ENCODE measurements at places on chromosomes 5 and 9.

- no peak for DNase-seq
These were observed 202.0 kb upstream of the CDH6 start for GRCh38 chr5:30991462-30991861.

DNA sequence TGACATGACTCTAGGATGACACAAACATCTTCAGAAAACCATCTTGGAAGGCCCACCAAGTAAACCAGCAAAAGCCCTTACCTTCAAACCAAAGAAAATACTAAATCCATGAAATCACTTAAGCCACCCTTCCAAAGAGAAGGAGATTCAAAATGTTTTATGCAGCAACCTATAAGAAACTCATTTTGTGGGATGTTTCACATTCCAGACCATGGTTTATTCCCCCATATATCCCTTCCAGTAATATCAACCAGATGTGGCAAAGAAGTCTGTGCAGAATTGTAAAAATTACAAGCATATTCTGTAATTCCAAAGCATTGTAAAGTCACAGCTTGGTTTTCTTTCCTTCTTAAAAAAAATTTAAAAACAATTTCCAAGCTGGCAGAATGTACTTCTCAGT lies 117.4 kb downstream of the SLIT3 start:
- no peak for DNase-seq

- DNase-seq = no peak
These were observed 205.3 kb upstream of the NFIL3 start for GRCh38 chr9:91628892-91629291.

DNA sequence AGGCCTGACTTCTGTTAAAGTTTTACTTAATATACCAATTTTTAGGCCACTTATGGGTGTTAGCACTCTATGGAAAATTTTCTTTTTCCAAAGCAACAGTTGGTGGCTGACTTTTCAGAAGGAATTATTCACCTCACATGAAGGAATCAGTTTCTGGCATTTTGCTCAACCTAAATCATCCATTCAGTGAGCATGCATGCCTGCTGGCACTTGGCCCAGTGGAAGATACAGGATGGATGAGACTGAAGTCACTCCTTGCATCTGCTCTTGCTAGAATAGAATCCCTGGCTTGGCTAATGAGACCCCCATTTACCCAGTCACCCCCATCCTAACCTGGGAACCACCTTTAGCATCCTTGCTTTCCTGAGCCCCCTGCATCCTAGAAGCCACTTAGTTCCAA lies 131.7 kb downstream of the WDR41 start:
- DNase-seq = no peak

- DNase-seq = no peak
These were observed 19.3 kb upstream of the SLC25A51 start for GRCh38 chr9:37923118-37923795.

- DNase-seq = no peak
These were observed 281.9 kb downstream of the NSG2 start for GRCh38 chr5:174327317-174327864.

- no peak for DNase-seq
These were observed 226.6 kb upstream of the TBCA start for GRCh38 chr5:78002690-78003089.

GRCh38 chr5:16313761-16314160 lies 134.2 kb upstream of the MARCHF11 start:
- DNase-seq = no peak

DNA sequence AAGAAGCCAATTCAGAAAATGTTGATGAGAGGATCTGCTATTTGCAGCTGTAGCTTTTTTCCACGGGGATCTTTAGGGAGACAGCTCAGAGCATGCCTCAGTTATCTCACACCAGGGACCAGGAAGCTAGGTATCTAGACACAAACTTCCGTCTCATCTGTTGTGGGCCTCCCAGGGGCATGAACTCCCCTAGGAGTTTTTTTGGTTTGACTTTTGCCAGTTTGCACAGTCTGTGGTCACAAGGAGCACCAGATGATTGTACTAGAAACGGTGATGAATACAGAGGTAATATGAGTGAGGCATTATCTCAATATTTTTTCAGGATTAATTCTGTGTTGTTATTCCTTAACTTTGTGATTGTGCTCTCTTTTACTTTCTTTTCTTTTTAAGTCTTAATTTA lies 533.2 kb upstream of the SEMA6A start:
- DNase-seq = no peak

DNA sequence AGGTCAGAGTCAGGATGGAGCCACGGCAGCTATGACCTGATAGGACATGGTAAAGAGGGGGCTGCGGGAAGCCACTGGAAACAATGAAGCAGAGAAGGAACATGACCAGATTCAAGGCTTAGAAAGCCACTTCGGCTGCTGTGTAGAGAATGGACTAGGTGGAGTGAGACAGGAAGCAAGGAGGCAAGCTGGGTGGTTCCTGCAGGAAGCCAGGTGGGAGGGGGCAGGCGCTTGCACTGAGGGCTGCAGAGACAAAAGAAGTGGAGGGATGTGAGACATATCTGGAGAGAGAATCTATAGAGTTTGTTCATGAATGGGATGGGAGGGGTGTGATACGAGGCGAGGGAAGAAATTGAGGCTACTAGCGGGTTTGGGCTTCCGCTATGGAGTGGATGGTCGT lies 19.0 kb upstream of the N4BP3 start:
- no peak for DNase-seq

- no peak for DNase-seq
These were observed 141.1 kb upstream of the RAD23B start for GRCh38 chr9:107141967-107142366.

- DNase-seq = no peak
These were observed 29.2 kb downstream of the NCS1 start for GRCh38 chr9:130201399-130201873.

DNA sequence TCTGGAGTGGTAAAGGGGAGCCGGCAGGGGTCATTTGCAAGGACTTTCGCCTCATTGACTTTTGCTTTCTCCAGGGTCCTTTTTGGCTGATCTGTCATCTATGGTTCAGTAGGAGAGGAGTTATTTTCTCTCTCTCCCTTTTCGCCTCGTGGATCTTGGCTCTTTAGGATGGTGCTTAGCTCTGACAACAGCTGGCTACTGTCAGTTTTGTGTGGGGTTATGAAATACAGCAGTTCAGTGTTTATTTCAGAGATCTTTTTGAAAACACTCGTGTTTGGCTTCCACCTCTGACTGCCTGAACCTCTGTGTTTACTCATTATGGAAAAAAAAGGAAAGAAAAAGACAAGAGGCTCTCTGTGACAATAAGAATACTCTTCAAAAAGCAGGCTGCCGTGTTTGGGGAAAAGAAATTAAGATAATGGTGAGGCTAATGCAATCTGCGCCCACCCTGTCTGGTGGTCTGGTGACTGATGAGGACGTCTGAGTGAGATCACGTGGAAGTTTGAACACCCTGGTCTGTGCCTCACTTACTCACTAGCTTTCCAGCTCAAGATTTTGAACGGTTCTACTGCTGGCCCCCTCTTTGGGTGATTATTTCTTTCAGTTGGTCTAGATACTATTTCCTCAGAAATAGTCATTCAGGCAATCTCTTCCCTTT lies 567.7 kb downstream of the CAAP1 start:
- no peak for DNase-seq

DNA sequence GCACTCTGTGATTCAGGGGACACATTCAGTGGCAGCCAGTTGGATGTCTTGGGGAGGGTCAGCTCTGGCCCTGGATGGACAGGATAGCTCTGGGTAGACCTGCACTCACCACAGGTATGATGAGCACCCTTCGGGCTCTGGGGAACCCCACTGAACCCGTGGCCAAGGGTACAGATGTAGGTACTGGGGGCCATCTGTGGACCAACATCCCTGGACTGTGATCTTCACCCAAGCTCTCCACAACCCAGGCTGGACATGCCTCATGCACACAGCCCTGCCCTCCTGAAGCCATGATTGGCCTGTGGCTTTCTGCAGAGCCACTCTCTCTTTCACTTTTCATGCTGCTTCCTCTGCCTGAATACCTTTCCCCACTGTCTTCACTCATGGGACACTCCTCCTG lies 15.6 kb upstream of the ACSL6 start:
- DNase-seq = no peak

DNA sequence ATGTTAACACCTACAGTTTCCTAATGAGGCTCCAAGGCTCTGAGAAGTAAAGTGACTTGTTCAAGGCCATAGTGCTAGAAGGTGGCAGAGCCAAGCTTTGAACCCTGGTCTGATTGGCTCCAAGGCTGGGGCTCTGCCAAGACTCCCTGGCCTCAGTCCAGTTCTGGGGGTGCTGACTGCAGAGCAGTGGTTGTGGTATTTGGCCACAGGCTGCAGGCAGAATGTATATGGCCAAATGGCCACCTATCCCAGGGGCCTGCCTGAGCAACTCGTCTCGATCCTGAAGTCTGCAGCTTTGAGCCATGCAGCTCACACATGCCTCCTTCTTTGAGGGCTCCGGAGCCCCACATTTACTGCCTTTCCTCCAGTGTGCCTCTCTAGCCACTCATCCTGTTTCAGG lies 9.7 kb upstream of the NEK6 start:
- no peak for DNase-seq

DNA sequence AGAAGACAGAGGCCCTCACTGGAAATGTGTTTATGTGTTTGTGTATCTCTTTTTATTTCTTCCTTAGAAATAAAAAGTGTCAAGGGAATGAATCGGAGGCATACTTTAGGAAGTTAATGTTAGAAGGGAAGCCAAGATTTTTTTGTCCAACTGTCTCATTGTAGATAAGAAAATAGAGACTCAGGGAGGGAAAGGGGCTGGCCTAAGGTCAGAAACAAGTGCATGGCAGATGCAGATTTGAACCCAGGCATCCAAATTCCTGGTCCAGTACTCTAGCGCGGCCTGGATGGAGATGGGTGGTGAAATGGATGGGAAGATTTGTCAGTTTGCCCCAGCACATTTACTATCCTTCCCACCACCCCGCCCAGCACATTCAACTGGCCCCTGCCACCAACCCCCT lies 19.8 kb upstream of the TNIP1 start:
- no peak for DNase-seq

Measured in activated B cell treated with CpG ODN at 0.5 μM for 24 hours (primary cell).